H4 (cell line): ENCODE measurements at places on chromosomes 1 and 21. TPM values are rescaled to one million over a fixed set of nuclear protein-coding genes. Genes with fewer than 3 reads are reported as not detected.

DNA sequence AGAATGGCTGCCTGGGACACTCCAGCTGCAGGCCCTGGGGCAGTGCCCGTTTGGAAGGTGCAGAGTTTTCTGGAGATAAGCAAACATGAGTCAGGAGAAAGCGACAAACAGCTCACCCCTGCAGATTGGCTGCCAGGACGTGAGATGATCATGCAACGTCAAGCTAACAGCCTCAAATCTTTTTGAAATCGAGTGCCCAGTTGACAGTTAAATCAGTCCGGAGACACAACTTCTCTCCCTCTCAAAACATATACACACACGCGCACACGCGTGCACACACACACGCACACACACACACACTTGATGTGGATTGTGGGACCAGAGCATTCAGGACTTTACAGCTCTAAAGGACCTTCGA is 49.4 kb downstream of the TENT5C start:
- peak; percentile 73 for DNase-seq

GRCh38 chr1:30888391-30888790 is 20.2 kb downstream of the SDC3 start:
- DNase-seq = peak; percentile 87

GRCh38 chr21:34545079-34545884 is 33.3 kb upstream of the KCNE1 start:
- DNase-seq = peak; percentile 68

Gene C1orf94
- not detected in 2 replicates for total RNA-seq

GRCh38 chr1:206578068-206578977 is 33.9 kb downstream of the EIF2D start:
- no peak for DNase-seq

GRCh38 chr1:84972377-84972987 is 24.4 kb downstream of the MCOLN2 start:
- DNase-seq = no peak

Gene RGS13
- not detected in 2 replicates for total RNA-seq

GRCh38 chr21:14900058-14900457 is 164.7 kb downstream of the NRIP1 start:
- DNase-seq = peak; percentile 26

DNA sequence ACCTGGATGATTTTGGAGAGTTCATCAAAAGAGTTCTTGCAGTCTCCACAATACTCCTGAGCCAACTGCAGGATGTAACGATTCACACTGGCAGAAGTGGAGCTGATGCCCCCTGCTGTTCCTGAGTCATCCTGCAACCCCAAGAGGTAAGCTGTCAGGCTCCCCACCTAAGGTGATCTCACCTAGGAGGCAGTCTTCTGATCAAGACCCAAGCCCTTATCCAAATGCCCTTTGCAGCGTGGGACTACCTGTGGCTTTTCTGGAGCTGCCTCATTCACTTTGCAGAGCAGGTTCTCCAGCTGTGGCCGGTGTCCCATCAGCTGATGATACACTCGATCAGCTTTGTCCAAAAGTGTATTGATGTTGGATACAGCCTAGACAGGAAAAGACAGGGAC is 96.4 kb downstream of the UBR4 start:
- DNase-seq = peak; percentile 35

GRCh38 chr21:18369115-18369514 is 34.5 kb downstream of the TMPRSS15 start:
- peak; percentile 42 for DNase-seq

Gene FAM72C
- 1.1 and 5.2 TPM in 2 replicates for total RNA-seq

Gene FAM72B
- total RNA-seq = 4.5 and 11.2 TPM in 2 replicates

GRCh38 chr1:233707153-233707879 is 93.4 kb downstream of the KCNK1 start:
- peak; percentile 44 for DNase-seq

- DNase-seq = peak; percentile 62
These were observed 42.2 kb downstream of the RAP1GAP start for GRCh38 chr1:21626921-21627339.

Gene OR10J1
- not detected in 2 replicates for total RNA-seq

- DNase-seq = no peak
These were observed 97.2 kb upstream of the DPYD start for GRCh38 chr1:98018074-98018473.

DNA sequence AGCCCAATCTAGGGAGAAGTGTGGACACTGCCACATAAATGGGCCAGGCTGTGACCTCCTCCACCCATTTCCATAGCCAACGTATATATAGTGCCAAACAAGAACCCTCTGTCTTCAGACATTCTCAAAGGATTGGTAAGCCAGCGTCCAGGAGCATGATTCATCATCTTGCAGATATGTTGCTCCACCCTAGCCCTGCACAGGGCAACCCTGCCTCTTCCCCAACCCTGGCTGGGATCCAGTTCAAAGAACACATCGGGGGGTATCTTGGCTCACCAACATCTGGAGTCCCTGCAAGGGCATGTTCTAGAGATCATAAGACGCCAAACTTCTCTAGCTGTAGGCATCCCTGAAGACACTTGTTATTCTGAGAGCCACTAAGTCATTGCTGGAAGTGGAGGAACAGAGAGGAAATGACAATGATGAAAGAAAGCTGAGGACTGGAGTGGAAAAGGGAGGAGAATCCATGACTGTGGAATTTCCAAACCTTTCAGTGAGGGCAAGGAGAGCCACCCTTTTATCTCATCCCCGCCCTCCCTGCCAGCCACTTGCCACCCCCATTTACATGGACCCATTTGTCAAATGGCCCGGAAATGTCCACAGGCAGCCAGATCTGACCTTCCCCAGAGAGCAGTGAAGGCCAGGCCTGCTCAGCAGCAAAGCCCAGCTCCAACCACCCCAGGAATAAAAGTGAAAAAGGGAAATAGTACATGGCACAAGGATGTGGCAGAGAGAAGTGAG is 144.1 kb upstream of the CTTNBP2NL start:
- peak; percentile 31 for DNase-seq

DNA sequence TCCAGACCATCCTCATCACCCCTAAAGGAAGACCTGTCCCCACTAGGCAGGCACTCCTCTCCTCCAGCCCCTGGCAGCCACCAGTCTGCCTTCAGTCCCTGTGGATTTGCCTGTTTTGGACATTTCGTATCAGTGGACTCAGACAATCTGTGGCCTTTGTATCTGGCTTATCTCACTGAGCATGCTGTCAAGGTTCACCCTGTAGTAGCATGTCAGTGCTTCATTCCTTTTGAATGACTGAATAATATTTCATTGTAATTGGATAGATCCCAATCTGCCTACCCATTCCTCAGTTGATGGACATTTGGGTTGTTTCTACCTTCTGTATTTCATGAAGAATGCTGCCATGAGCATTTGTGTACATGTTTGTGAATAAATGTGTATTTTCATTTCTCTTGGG is 32.9 kb upstream of the RNF187 start:
- DNase-seq = no peak

DNA sequence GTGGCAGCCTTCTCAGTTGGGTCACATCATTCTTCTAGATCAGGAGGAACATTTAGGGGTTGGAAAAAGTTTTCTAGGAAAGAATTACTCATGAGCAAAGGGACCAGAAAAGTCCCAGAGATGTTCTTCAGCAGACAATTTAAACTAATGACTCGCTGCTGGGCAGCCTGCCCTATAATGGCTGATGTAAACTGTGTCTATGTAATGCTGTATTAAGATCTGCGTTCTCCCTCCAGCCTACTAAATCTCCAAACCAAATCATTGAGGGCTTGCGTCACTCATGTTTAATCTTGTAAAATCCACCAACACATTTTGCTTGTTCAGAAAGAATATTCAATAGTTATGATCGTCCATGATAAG is 92.1 kb downstream of the LRRC8C start:
- peak; percentile 6 for DNase-seq

DNA sequence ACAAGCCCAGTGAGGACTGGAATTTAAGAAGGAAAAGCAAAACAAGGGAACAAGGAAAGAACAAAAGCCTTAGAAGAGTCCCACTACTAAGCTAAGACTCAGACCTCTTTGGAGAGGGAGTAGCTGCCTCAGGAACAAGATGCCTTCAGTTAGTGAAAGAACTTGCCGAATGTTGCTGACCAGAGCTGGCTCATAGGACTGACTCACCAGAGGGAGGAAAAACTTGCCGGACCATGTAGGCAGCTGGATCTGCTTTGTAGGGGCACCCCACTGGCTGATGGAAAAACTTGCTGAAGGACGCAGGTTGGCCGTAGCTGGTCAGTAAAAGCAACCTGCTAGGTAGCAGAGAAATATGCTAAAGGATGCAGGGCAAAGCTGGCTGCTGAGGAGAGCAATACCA is 15.3 kb upstream of the ZSWIM5 start:
- DNase-seq = no peak

GRCh38 chr1:193568512-193568911 is 382.1 kb upstream of the B3GALT2 start:
- DNase-seq = no peak

DNA sequence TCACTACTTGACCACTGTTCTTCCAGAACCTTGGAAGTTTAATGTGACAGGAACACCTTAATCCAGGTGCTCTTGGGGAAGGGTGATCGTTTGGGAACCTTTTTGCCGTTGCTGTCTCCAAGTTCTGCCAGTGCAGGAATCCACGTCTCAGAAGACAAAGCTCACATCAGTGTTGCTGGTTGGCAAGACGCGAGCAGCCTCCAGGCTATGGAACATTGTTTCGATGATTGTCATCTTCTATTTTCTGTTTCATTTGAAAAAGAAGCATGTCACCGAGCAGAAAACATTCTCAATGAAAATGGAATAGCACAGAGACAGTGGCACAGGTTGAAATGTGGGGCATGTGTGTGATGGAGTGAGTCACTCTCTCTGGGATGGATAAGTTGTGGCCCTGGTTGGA is 11.7 kb downstream of the STUM start:
- DNase-seq = no peak

- DNase-seq = no peak
These were observed 782 bp upstream of the SDE2 start for GRCh38 chr1:225999912-226000337.

Gene KRTAP21-2
- total RNA-seq = not detected in 2 replicates

- DNase-seq = no peak
These were observed 93.6 kb downstream of the NFIA start for GRCh38 chr1:61175976-61176375.

Gene SYT6
- not detected in 2 replicates for total RNA-seq

DNA sequence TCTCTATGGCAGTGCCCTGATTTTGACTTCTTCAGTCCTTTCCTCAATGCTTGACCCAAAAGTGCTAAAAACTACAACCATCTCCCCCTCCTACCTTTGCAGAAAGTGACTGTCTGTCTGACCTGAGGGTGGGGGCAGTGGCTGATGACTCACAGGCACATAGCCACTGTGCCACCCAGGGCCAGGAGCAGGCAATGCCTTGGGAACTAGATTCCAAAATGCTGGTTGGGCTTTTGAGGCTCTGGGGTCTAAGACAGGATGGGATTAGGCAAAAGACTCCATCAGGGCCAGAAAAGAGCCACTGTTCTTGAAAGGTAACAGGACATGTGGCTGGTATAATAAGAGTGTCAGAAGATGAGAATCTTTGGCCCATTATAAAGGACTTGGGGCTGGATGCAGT is 129.5 kb upstream of the KIAA0040 start:
- DNase-seq = no peak

Gene ZNF593OS
- total RNA-seq = not detected in 2 replicates

DNA sequence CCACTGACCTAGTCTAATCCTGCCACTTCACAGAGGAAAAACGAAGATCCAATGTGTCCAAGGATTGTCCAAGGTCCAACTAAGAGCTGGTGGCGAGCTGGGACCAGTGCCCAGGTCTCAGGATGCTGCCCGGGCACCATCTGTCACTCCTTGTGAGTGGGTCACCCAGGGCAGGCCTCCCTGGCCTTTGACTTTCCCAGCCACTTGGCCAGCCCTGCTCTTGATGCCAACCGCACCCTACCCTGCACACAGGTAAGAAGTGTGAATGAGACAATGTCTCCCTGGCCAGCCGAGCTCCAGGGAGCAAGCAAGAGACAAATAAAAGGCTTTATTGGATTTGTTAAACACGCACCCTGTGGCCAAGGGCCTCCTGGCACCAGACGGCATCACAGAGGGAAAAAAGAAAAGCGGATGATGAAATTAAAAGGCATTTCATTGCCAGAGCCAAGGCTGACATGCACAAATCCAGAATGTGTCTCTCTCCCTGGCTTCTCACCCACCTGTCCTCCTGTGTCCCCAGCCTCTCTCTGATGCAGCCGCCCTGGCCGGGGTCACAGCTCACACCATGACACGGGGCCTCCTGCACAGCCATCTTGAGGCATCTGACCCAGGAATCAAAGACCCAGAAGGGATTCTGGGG is 72.8 kb downstream of the CAMK2N1 start:
- no peak for DNase-seq

GRCh38 chr1:91617285-91617765 is 116.7 kb downstream of the CDC7 start:
- no peak for DNase-seq

Gene GJA8
- not detected in 2 replicates for total RNA-seq

Gene OPTC
- total RNA-seq = not detected in 2 replicates

- DNase-seq = no peak
These were observed 938.1 kb downstream of the TTLL7 start for GRCh38 chr1:83060651-83061390.

- DNase-seq = no peak
These were observed 108.3 kb downstream of the HIVEP3 start for GRCh38 chr1:41810446-41810845.

- no peak for DNase-seq
These were observed 218.8 kb downstream of the NTNG1 start for GRCh38 chr1:107359472-107360241.
